ENCODE measurements at places on chromosomes 1 and 21. TPM values are rescaled to one million over a fixed set of nuclear protein-coding genes. Genes with fewer than 3 reads are reported as not detected.

CYP4A11 gene
- not detected for total RNA-seq

CYP4Z1 gene
- not detected for total RNA-seq

LRRC71 gene
- total RNA-seq, result not detected

ANGPTL7 gene
- total RNA-seq, result not detected

MROH7 gene
- total RNA-seq, result 0.33 TPM

C8B gene
- not detected for total RNA-seq

DRAXIN gene
- total RNA-seq, result 24.9 TPM
